Esophagus muscularis mucosa (tissue), 4 donors: ENCODE measurements at places on chromosomes 11 and 22. TPM values are rescaled to one million over a fixed set of nuclear protein-coding genes. Genes with fewer than 3 reads are reported as not detected.
A peak's percentile ranks its signal among the peaks of the same experiment; 100 is the strongest.

Gene SHANK2
- total RNA-seq, result 25.3 TPM

Gene CTTN
- total RNA-seq, result 111 TPM

Gene GRK3
- 4.0 TPM for total RNA-seq

Gene IRAG1
- 248 TPM for total RNA-seq

Gene PPP6R3
- total RNA-seq, result 106 TPM

Gene SLC37A2
- total RNA-seq, result 10.3 TPM

- DNase-seq, result no peak
- peak overlapping the region; percentile 44 for H3K4me3 ChIP-seq
- H3K4me1 ChIP-seq, result peaks cover 15% of the 10 kb centered on the region
- H3K36me3 ChIP-seq, result no peaks in the 10 kb centered on the region
- no peak overlapping the region for H3K27ac ChIP-seq
Observed at GRCh38 chr11:43547430-43547831, 133.1 kb upstream of the HSD17B12 start.

DNA sequence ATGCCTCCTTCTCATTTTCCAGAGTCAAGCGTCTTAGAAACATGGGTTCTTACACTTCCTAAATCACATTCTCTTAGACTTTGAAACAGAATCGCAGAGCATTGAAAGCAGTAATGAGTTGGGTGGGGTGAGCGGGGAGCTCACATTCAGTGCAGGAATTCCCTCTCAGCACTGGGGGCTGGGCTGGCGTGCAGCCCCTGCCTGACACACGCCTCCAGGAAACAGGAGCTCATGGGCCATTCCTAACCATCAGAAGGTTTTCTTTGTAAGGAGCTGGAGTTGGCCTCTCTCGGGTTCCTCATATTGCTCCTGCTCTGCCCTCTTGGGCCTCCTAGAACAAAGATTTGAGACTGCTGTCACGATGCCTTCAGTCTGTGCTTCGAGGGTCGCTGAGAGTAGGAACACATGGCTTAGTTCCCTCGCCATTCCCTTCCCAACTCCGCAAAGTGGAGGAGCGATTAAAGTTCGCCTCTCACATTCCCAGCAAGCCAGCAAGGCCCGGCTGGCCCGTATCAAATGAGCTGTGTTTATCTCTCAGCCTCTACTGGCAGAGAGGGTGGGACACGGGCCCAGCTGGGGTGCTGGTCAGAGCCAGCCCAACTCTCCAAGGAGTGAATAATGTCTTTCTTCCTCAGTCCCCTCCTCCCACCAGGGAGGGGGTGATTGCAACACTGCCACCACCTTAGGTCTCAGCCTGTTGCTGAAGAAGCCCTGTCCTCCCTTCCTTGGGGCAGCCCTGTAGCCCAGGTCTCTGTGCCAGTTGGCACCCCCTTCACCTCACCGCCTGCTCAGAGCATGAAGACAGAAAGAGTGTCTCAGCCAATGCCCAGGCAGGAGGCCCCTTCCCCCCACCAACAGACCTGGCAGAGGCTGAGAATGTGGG, 10.4 kb downstream of the CHRDL2 start:
- H3K36me3 ChIP-seq, result no peaks in the 10 kb centered on the region
- H3K27ac ChIP-seq, result peak overlapping the region; percentile 86
- peak; percentile 96 for DNase-seq
- H3K4me1 ChIP-seq, result peaks cover 63% of the 10 kb centered on the region

- DNase-seq, result no peak
- H3K27me3 ChIP-seq, result no peaks in the 10 kb centered on the region
- no peak overlapping the region for H3K4me3 ChIP-seq
- H3K27ac ChIP-seq, result no peak overlapping the region
Observed at GRCh38 chr11:2599561-2600189, 100.1 kb downstream of the KCNQ1OT1 start.

DNA sequence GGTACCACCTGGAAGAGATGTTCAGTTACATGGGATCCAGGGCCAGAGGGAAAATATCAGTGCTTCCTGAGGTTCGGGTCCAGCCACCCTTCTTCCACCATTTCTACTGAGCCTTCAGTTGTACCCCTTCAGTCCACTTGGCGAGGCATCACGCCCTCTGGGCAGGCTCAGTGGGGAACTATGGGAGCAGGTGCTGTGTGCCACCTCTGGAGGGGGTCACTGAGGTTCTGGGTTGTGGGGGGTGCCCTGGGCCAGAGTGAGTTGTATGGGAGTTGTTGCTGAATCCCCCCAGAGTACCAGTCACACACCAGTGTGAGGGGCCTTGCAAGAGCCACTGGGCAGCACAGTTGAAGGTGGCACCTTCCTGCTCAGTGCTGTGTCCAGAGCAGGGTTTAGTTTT, 2.7 kb upstream of the SREBF2 start:
- H3K36me3 ChIP-seq, result peaks cover 4% of the 10 kb centered on the region
- no peaks in the 10 kb centered on the region for H3K27me3 ChIP-seq
- peaks cover 35% of the 10 kb centered on the region for H3K4me1 ChIP-seq
- H3K27ac ChIP-seq, result no peak overlapping the region
- DNase-seq, result no peak

- H3K27me3 ChIP-seq, result peaks cover 12% of the 10 kb centered on the region
- no peak for DNase-seq
- no peaks in the 10 kb centered on the region for H3K36me3 ChIP-seq
- peaks cover 4% of the 10 kb centered on the region for H3K4me1 ChIP-seq
Observed at GRCh38 chr11:36376888-36377758, 81.0 kb downstream of the PRR5L start.

- H3K27me3 ChIP-seq, result no peaks in the 10 kb centered on the region
- no peak overlapping the region for H3K4me3 ChIP-seq
- H3K4me1 ChIP-seq, result peaks cover 10% of the 10 kb centered on the region
Observed at GRCh38 chr22:36585841-36586240, 56.9 kb upstream of the EIF3D start.

GRCh38 chr11:31798057-31798553, 13.0 kb downstream of the PAX6 start:
- DNase-seq, result no peak
- peak overlapping the region; percentile 13 for H3K4me3 ChIP-seq
- H3K36me3 ChIP-seq, result no peaks in the 10 kb centered on the region

GRCh38 chr11:76678321-76678720, 7.8 kb upstream of the LRRC32 start:
- no peak for DNase-seq
- H3K27ac ChIP-seq, result no peak overlapping the region
- no peak overlapping the region for H3K4me3 ChIP-seq
- no peaks in the 10 kb centered on the region for H3K27me3 ChIP-seq
- no peaks in the 10 kb centered on the region for H3K36me3 ChIP-seq

GRCh38 chr11:116229236-116229970, 543.4 kb downstream of the BUD13 start:
- H3K27ac ChIP-seq, result no peak overlapping the region
- H3K4me3 ChIP-seq, result no peak overlapping the region
- H3K27me3 ChIP-seq, result no peaks in the 10 kb centered on the region
- H3K36me3 ChIP-seq, result no peaks in the 10 kb centered on the region
- DNase-seq, result no peak
